Activated CD4-positive, CD25-positive, alpha-beta regulatory T cell treated with anti-CD3 and anti-CD28 coated beads, Interleukin-2, amount 50 U/mL, for 16 hours (primary cell): ENCODE measurements at places on chromosomes 3 and 15.

GRCh38 chr3:111980716-111981456 lies 2.1 kb downstream of the ABHD10 start:
- no peak for DNase-seq

DNA sequence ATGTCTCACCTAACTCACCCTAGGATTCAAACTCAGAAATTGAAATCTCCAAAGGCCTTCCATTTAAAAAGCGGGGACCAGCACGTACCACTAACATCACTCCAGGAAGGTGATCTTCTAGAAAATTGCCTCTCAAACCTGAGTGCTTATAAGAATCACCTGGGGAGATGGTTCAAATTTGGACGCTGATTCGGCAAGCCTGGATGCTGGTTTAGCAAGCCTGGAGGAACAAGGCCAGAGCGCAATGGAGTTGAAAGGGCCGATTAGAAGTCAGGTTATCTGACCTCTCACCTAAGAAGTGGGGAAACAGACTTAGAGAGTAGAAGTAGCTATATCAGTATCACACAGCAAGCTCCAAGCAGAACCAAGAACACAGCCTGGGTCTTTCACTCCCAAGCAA lies 68.2 kb downstream of the SSUH2 start:
- no peak for DNase-seq

- no peak for DNase-seq
These were observed 19.5 kb upstream of the TRANK1 start for GRCh38 chr3:36964331-36964730.

DNA sequence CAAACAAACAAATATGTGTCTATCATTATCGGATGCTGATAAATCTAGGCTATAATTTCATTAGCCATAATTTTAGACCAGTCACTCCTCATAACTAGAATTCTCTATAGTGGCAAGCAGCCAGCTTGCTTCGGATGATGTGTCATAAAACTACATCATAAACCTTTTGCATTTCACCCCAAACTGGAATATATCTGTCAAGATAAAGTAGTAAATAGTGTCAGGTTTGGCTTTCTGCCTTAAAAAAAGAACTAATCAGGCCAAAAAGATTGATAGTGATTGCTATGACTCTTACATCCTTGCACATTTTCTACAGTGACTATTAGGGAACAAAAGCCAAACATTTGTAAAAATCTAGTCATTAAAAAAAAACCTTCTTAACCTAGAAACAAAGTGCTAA lies 51.0 kb downstream of the DPPA2 start:
- no peak for DNase-seq

- no peak for DNase-seq
These were observed 48.5 kb downstream of the PCSK6 start for GRCh38 chr15:101440846-101441590.

- no peak for DNase-seq
These were observed 88.9 kb upstream of the FEZF2 start for GRCh38 chr3:62462104-62462762.

DNA sequence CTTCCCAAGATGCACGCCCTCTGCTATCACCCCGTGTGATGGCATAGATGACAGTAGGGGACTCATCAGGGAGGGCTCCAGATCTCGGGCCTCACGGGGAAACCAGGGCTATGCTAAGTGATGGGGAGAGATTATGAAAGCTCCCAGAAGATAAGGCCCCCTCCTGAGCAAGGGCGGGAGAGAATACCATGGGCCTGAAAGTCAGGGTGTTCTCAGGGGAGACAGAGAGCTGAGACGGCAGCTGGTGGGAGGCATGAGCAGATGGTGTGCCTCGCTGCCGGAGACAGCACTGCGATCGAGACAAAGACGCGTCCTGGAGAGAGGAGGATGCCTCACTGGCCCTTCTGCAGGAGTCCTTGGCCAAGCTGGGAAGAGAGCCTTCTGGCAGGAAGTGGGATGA lies 106.5 kb upstream of the ADPGK start:
- DNase-seq: no peak

DNA sequence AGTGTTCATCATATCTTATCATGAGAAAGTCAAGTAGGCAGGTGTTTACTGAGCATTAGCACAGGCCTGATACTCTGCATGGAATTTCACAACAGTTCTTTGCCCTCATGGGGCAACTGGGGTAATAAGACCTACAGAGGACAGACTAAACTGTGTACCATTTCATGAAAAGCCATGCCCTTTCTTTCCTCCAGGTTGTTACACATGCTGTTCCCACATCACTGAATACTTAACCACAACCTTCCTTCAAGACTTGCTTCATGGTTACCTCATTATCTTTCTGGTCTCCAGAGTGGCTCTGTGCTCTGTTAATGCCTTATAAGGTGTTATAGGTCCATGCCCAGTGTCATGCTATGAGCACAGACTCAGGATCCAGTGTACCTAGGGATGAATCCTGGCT lies 28.2 kb upstream of the RSL24D1 start:
- DNase-seq: no peak

GRCh38 chr3:61632568-61633175 lies 71.3 kb downstream of the PTPRG start:
- DNase-seq: no peak
